ENCODE measurements at places on chromosomes 6 and 20.
A peak's percentile ranks its signal among the peaks of the same experiment; 100 is the strongest.

DNA sequence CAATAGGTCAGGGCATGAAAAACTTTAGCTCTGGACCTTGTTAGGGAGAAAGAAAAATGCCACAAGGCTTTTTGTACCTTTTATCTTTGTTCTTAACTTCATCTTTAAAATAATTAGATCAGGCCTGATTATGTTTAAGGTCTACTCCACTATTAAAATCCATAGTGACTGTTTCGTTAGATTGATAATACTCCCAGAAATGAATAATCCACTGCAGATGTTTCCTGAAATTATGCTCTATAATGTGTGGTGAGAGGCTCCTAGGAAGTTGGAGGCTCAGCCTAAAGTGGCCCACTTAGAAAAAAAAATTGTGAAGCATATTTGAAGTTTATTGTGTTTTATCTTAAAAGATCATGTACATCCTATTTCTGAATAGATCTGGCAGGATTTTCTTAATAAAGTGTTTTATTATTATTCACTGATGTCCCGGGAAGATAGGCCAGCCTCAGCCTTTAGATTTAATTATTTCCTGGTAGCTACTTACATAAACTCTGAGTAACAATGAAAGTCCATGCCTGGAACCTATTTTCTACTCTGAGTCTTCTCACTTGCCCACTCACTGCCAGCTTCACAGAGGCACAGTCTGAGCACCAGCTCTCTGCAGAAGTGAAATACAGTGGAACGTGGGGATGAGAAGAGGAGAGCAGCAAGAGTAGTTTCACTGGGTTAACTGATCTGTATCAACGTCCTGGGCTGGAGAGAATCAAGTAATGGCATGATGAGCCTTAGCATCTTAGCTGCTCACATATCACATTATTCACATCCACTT is 126.8 kb upstream of the TMEM170B start:
- no peak for DNase-seq

GRCh38 chr20:53157443-53158408 is 185.6 kb downstream of the TSHZ2 start:
- peak; percentile 53 for DNase-seq

DNA sequence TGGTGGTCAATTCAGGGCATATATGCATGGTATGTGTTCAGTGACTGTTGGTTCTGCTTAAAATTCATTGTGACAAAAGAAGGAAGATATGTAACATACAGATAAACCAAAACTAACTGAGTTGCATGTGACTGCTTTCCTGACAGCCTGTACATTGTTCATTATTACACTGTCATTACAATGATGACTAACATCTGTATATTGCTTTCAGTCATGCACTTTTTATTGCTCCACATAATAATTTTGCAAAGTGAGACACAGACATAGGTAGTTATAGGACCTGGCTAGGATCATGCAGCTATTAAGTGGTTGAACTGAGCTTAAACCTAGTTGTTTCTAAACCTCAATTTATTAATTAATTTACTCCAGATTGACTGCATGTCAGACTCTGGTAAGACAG is 703.2 kb downstream of the HDGFL1 start:
- no peak for DNase-seq

GRCh38 chr6:155426408-155426945 is 29.2 kb downstream of the NOX3 start:
- DNase-seq: no peak

DNA sequence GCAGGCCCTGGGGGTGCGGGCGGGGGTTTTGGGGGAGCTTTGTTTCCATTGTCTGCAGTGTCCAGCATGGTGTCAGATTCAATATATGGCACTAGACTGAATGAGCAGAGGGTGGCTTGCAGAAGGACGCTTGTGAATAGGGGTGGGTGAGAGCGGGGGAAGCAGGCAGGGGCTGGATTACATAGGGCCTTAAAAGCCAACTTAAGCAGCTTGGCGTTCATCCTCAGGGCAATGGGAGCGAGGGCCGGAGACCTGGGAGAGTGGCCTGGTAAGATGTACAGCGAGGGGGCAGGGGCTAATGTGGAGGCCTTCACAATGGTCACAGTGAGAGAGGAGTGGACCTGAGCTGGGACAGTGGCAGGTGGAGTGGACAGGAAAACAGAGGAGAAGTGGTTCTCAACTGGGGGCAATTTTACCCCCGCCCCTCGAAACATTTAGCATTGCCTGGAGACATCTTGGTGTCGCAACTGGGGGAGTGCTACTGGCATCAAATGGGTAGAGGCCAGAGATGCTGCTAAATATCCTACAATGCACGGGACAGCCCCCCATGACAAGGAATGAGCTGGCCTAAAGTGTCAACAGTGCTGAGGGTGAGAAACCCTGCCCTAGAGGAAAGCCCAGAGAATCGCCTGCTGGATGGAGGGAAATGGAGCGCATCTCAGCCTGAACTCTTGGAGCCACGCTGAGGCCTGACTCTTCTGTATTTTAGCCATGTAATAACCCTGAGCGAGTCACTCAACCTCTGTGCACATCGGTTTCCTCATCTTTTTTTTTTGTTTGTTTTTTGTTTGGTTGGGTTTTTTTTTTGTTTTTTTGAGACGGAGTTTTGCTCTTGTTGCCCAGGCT is 15.1 kb upstream of the BAK1 start:
- peak; percentile 25 for DNase-seq

- no peak for DNase-seq
Measured at GRCh38 chr6:126127659-126128058, 141.3 kb downstream of the TRMT11 start.

All from IMR-90 (cell line).